Right cardiac atrium (tissue), 5 donors: ENCODE measurements at places on chromosomes 6 and 20. TPM values are rescaled to one million over a fixed set of nuclear protein-coding genes. Genes with fewer than 3 reads are reported as not detected.
A peak's percentile ranks its signal among the peaks of the same experiment; 100 is the strongest.

GRCh38 chr6:47651505-47651944 is 46.9 kb upstream of the ADGRF4 start:
- DNase-seq = no peak

GRCh38 chr20:23059846-23060245 is 10.4 kb upstream of the THBD start:
- DNase-seq = no peak

DNA sequence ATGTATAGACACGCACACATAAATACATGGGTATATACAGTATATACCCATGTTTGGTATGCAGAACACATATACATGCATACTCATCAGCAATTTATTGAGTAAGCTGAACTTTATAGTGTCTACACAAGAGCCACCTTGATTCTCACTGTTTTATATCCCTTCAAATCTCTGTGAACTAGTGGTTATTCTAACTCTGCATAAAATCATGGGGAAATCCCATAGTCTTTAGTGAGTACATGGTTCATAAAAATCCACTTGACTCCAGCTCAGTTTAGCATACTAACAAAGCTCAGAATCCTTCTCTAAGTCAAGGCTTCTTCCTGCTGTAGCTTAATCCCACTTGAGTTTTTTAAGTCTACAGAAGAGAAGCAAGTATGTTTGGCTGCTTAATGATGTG is 104.1 kb downstream of the THEMIS start:
- no peak for DNase-seq

DNA sequence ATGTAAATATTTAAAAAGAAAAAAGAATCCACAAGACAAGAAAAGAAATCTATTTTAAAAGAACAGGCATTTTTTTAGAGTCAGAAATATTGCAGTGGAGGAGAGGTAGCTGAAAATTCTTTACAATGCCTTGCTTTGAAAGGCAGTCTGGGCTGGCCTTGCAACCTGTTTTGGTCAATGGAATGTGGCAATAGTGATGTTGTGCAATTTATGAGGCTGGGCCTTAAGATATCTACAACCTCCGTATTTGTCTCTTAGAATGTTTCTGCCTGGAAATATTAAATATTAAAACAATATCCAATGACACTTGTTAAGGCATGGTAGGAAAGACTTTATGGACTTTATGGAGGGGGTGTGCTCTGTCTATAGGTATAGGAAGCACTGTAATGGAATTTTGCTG is 14.8 kb upstream of the SCGN start:
- no peak for DNase-seq

- no peak for DNase-seq
These were observed 1.7 kb downstream of the DIDO1 start for GRCh38 chr20:62924442-62925075.

GRCh38 chr6:6230286-6230685 is 90.2 kb downstream of the F13A1 start:
- DNase-seq = peak; percentile 24

GRCh38 chr6:95352064-95352795 is 225.1 kb upstream of the MANEA start:
- DNase-seq = no peak

DNA sequence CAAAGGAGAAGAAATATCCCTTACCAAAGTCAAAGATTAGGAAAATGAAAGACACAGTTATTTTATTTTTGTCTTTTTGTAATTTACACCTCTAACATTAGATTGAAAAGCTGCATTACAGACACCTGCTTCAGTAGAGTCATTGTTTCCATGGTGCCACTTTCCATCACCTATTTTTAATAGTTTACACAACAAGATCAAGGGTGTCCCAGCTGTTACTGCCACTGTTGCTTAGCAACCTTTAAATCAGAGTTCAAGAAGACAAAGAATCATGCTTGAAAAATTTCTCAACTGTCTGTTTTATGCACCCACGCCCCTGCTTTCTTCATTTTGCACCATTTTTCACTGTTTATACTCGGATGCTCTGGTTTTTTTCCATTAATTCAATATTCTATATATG is 668.2 kb upstream of the GJE1 start:
- no peak for DNase-seq

Gene HCRTR2
- not detected for total RNA-seq

Gene SYCP2
- total RNA-seq = 1.7 TPM

Gene LAMA4
- 33.5 TPM for total RNA-seq

Gene CFAP206
- total RNA-seq = 0.60 TPM

Gene ARMC12
- 0.31 TPM for total RNA-seq

Gene TRIM10
- not detected for total RNA-seq

Gene GGTLC1
- total RNA-seq = not detected
